Right cardiac atrium (tissue), 5 donors: ENCODE measurements at places on chromosomes 2 and 18.

- DNase-seq = no peak
These were observed 263.8 kb downstream of the KCNE4 start for GRCh38 chr2:223315813-223316212.

GRCh38 chr2:238855891-238856580 lies 8.2 kb downstream of the TWIST2 start:
- DNase-seq = no peak

DNA sequence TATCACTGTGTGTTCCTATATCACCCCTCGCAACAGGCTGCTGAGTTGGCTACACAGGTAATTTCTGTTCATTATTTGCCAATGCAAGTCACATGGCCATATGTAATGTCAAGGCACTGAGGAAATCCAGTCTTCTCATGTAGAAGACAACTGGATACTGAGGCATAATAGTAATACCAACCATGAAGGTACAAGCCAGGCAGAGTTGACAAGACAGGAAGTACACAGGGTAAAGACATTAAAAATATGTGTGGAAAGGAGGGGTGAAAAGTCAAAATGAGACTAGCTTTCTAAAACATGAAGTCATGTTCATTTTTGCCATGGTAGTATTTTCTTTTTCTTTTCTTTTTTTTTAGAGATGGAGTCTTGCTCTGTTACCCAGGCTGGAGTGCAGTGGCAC lies 17.5 kb upstream of the RNF138 start:
- DNase-seq = no peak

DNA sequence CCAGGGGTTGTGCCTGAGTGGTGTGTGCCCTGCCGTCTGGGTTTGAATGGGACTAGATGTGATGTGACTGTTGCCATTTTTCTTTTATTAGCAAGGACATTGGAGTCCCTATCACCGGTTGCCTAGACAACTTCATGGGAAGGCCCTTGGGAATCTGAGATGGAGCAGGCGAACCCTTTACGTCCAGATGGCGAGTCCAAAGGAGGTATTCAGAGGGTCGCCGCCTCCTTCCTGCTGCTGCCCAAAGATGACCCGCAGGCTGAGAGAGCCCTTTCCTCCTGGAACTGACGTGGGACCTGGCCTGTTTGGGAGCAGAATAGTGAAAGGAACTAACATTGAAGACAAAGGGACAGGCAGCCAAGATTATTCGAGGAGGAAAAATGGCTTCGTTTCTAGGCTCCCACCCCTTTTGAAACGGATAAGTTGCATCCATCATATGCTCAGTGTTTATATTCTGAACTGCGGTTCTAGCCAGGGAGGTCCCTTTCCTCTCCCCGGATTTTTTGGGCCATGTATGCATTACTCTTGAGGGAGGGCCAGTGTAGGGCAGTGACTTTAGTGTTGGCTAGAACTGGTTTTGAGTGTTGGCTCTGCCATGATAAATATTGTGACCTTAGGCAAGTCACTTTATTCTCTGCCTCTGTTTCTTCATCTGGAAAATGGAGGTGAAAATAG lies 673 bp downstream of the CENPO start:
- DNase-seq = no peak

DNA sequence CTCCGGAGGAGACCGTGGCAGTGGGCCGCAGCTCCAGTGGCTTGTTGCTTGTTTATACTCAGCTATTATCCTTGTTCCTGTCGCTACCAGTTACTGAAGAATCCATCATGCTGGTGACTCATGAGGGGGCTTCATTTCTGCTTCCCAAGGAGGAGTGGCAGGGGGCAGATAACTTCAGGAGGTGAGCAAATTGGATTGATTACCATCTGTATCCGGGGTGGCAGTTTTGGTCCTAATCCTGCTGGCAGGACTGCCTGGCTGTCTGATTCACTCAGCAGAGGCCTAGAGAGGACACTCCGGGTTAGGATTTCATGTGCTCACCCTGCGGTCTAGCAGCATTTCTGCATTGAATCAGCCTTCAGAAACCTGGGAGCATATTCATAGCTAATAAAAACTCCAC lies 230.0 kb downstream of the ACTR3 start:
- no peak for DNase-seq

- no peak for DNase-seq
These were observed 1875.2 kb upstream of the PIK3C3 start for GRCh38 chr18:40079786-40080185.

- no peak for DNase-seq
These were observed 493.8 kb downstream of the NRXN1 start for GRCh38 chr2:50538147-50538546.

- no peak for DNase-seq
These were observed 72.6 kb downstream of the TRABD2A start for GRCh38 chr2:84808279-84808678.

DNA sequence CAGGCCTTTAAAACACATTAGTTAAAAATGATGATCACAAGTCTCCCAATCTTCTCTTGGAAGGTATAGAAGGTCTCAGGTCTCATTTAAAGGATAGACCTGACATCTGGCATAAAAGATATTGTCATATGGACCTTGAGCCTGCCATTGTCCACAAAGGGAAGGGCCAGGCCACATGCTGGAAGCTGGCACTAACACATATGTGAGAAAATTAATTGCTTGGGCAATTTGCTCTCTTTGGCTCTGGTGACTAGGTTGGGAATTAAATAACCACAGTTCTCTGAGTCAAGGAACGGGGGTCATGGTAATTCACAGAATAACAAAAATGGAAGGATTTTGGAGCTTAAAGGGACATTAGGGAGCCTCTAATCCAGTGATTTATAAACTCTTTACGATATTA lies 727.3 kb downstream of the BCL11A start:
- DNase-seq = no peak

GRCh38 chr18:45998244-45998643 lies 31.1 kb upstream of the EPG5 start:
- no peak for DNase-seq
